ENCODE measurements at places on chromosomes 5 and 9.

DNA sequence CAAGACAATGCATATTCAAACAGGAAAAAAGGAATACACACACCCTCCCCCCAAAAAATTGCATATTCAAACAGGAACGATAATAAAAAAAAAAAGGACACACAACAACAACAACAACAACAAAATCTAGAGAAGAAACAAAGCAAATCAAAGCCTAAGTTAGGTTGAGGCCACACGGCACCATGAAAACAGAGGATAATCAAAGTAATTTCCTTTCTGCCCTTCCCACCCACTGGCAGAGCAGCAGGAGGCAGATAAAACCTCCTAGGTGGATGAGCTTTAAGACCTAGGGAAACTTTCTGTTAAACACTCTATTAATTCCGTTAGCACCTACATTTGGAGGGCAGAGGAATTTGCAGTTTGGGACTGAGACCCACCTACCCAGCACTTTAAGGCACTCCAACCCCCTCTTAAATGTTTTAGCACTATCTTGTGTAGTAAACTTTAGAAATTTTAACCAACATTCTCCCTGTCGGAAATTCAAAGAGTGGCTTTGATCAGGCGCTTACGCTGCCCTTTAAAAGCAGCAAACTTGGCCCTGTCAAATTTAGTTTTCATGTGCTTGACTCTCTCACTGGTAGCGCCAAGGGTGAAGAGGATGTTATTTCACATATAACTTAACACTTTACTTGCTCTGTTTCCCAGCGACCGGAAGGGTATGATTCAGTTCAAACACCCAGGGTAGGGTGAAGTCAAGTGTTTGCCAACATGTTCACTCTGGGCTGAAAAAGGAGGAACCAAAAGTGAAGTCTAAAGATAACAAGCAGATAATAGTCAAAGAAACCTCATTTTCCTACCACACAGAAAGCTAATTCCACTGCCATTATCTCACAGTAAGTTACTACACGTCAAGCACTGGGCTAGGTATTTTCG lies 9.2 kb downstream of the ENC1 start:
- no peak for DNase-seq

DNA sequence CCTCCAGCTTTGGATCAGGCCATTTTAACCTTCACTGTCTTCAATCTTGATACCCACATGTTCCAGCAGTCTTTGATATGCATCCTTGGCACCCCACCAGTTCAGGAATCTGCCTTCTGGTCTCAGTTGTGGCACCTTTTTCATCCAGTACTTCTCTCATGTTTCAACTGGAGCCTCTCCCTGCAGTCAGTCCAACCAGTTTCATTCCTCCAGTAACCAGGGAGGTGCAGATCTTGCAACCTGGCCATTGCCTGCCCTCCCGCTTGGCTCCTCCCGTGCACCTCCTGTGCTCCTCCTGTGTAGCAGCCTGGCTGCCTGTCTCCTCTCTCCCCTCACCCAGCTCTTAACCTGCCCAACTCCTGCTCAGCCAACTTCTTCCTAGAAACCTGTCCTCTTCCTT lies 20.2 kb downstream of the FUBP3 start:
- DNase-seq: no peak

DNA sequence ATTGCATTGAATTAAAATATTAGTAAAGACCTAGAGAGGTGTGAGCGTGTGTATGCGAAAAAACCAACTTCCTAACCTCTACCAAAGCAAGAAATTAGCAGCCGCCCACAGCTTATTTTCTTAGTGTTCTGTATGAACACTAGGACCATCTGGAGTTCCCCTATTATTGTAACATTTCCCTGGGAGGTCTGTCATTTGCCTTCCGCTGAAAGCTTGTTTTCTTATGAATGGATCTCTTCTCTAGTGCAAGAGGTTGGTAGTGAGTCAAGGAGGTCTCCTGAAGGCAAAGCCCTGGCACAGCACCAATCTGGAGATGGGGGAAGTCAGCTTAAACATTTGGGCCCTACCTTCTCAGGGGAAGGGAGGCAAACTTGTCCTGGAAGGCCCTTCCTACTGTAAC lies 10.8 kb downstream of the TNFSF8 start:
- DNase-seq: no peak

GRCh38 chr5:95447961-95448360 lies 56.8 kb downstream of the FAM81B start:
- no peak for DNase-seq

- DNase-seq: no peak
Measured at GRCh38 chr9:27379311-27380251, 82.6 kb upstream of the EQTN start.

DNA sequence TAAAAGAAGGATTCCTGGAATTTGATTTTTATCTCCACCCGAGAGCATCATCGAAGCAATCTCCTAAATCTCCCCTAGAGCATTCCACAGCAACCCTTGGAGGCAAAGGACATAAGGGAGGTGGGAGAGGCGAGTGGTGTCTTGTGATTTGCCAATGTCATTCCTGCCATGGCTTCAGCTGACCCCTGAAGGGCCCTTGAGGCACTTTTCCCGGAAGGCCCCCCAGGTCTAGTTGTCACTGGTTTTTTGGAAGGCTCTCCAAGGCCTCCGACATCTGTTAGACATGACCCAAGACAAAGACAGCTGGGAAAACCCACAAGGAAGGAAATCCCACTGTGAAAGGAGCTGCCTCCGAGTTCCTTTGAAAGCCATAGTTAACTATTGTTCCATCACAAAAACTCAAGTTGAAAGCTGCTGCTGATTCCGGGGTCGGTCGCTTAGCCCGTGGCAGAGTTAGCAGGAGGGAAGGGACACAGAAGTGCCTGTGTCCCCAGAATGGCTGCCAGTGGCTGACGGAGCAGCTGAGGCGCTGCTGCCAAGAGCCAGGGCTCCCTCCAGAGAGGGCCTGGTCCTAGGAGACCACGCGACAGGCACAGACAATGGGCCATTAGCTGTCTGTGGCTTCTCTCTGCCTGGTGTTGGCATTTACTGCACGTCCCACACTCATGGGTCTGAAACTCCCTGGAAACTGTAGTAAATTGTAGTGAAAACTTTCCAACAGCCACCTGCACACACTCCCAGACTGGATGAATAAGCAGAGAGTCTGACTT lies 24.4 kb upstream of the TRIO start:
- no peak for DNase-seq

DNA sequence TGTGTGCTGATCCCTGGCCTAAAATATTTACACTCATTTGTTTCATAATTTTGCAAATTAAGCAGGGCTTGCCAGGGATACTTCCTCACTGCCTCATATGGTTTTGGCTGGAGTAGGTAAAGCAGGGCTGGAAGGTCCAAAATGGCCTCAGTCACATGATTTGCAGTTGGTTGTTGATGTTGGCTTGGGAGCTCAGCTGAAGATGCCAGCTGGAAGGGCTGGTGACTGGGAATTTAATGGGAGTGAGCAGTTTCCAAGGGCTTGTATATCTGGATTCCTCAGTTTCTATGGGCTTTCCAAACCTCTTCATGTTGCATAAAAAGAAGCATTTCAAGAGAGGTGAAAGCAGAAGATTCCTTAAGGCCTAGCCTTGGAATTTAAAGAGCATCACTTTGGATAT lies 729.3 kb downstream of the CDH18 start:
- DNase-seq: no peak

DNA sequence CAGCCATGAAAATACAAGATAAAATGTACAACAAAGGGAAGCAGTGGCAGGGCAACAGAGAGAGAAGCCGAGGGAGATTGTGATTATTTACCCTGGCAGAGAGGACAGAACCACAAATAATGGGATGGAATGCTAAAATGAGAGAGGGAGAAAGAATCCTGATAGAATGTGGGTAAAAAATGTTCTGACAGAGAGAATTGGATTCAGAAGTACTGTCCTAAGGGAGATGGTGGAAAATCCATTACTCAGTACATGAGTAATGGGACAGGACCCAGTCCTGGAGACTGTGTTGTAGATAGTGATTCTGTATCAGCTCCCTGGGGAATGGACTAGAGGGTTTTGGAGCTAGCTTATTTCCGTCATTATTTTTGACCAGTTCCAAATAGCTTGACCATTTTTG lies 831.5 kb downstream of the MAT2B start:
- no peak for DNase-seq

DNA sequence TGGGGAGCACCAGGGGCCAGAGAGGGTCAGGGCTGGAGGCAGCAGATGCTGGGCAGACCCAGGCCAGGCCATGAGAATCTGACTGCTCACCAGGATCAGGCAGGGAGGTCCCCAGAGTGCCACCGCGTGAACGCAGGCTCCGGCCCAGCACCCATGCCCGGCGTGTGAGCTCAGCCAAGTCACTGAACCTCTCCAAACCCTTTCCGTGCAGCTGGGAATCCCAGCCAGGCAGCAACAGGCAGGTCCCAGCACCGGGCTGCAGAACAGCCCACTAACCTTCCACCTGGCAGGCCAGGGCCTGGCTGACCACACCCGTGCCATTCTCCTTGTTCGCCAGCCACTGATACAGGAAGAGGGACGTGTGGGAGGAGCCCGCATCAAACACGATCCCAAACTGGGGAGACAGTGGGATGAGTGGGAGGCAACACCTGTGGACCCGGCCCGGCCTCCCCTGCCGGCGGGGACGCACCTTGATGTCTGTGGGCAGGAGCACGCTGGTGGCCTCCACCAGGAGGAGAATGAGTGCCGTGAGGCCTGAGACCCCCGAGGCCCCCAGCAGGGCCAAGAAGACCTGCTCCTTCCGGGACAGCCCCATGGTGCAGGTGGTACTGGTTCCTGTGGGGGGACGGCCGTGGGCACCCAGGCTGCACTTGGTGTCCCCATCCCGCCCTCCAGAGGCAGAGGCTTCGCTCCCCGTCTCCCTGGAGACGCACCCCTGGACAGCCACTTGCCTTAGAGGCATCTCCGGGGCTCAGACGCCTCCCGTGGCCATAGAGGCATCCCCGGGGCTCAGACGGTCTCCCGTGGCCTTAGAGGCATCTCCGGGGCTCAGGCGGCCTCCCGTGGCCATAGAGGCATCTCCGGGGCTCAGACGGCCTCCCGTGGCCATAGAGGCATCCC lies 3.2 kb downstream of the ENTPD8 start:
- no peak for DNase-seq

DNA sequence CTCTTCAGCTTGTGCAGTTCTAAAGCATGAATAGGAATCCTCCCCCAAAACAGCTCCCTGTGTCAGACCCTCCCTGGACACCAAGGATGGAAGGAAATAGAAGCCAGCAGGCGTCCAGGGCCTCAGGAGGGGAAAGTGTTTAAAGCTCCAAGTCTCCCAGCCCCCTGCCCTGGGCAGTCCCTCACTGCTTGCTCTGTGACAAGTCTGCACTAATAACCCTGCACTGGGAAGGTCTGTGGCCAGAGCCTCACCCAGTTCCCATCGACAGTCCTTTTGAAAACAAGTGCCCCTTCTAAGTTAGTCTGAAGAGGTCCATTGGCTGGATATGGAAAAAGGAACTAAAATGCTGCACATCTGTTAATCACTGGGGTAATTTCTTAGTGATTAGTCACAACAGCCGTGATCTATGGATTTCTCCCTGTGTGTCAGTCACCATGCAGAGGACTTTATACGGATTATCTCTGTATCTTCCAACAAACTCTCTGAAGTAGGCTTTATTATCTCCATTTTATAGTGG lies 195.3 kb downstream of the FBXL7 start:
- DNase-seq: no peak

DNA sequence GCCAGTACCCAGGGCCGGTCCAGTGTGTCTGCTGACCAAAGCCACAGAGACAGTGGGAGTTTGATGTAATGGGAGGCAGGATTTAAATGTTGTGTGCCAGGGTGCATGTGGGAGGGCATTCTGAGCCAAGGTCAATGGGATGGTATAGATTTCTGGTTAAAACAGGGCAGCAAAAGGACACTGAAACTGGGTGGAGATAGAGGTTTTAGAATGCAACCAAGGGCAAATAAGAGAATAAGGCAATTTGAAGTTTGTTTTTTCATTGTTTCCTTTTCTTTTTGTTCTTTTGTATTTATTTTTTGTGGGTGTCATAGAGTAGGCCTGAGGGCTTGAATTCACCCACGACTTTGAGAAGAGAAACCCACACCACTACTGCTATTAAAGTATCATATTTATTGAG lies 65.5 kb upstream of the CLINT1 start:
- no peak for DNase-seq

DNA sequence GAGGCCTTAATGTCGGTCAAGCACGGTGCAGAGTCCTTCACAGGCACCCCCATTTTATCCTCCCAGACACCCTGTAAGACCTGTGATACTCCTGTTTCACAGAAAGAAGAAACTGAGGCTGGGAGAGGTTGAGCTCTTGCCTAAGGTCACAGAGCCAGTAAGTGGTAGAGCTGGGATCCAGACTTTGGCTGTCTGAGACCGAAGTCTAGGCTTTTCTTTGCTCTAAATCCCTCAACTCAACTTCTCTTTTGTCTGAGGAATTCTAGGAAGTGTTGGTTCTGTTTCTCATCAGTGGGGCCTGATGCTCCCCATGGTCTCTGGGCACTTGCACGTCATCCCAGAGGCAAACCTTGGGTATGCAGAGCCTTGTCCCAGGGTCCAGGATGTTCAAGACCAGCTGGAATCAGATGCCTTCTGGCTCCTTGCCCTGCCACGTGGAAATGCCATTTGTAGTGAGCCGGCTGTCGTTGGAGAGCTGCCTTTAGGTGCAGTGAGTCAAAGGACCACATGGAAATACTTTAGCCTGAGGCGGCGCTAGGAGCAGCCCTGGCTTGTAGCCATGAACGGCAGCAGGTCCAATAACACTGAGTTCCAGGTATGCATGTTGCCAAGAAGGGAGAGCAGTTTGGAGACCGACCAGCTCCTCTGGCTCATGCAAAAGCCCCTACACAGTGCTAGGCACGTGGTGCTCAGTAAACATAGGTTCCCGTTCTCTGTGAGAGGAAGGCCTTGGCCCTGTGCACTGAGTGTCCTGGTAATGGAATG lies 9.2 kb downstream of the DCANP1 start:
- DNase-seq: no peak

GRCh38 chr5:137604348-137605095 lies 105.4 kb upstream of the SPOCK1 start:
- no peak for DNase-seq

DNA sequence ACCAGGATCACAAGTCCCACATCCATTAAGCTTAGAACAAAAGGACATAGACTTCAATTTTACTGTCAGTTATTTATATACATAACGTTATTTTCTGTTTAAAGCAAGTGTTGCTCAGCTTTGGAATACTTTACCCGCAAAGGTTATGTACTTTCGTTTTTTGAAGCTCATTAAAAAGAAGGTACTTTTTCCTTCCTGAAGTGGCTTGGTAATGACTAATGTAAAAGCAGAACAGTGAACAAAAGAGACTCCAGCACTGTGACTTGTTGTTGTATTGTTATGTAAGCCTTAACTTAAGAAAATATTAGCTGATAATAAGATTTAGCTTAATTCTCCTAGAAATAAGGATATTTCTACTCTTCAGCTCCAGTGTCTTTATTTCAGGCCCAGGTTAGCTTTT lies 97.3 kb upstream of the SLCO6A1 start:
- DNase-seq: no peak

- DNase-seq: no peak
Measured at GRCh38 chr9:125755340-125755739, 8.2 kb downstream of the PBX3 start.

- DNase-seq: no peak
Measured at GRCh38 chr5:68214482-68215207, 911 bp upstream of the PIK3R1 start.
